ENCODE measurements at places on chromosomes 4 and X. TPM values are rescaled to one million over a fixed set of nuclear protein-coding genes. Genes with fewer than 3 reads are reported as not detected.

DNA sequence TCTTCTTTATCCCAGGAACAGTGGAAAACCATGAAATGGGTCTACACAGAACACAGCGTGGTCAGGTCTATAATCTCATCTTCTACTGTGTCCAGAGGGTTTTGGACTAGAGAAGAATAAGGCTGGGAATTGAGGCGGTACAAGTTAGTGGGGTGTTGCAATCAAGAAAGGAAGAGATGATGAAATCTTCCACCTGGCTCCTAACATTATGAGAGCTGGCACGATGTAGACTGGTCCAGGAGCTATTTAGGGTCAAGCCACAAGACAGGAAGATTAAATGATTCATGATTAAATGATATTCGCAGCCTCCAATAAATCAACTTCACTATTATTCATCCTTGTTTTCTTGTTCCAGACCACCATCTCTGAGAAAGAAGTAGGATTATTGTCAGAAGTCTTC lies 88.0 kb downstream of the ARSF start:
- H3K4me1 ChIP-seq = no peaks in the 10 kb centered on the region
- H3K27ac ChIP-seq = no peak overlapping the region
- no peak for DNase-seq
- H3K36me3 ChIP-seq = no peaks in the 10 kb centered on the region
- H3K27me3 ChIP-seq = no peaks in the 10 kb centered on the region
- H3K4me3 ChIP-seq = no peak overlapping the region

VEGFC gene
- total RNA-seq = 2.1 TPM

GRCh38 chr4:139509727-139510410 lies 46.1 kb downstream of the SETD7 start:
- no peaks in the 10 kb centered on the region for H3K27me3 ChIP-seq
- H3K4me1 ChIP-seq = peaks cover 25% of the 10 kb centered on the region
- no peak overlapping the region for H3K4me3 ChIP-seq
- peak; percentile 67 for DNase-seq

DNA sequence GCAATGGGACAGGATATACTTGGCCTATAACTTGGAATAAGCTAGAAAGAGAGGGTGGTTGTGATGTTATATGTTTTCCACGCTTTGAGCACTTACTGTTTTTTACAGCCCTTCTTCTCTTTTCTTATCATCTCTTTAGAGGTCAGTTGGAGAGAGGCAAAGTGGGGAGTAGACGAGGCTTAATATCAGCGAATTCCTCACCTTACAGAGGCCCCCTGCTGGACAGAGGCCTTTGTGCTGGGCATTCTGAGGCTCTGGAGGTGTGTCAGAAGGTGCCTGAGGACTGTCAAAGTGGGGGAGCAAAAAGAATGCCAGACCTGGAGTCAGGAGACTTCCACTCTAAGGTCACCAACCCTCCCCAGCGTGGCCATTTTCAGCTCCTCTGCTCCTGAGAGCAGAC lies 42.5 kb downstream of the MAMLD1 start:
- H3K36me3 ChIP-seq = no peaks in the 10 kb centered on the region
- no peaks in the 10 kb centered on the region for H3K4me1 ChIP-seq
- H3K27me3 ChIP-seq = no peaks in the 10 kb centered on the region
- no peak overlapping the region for H3K27ac ChIP-seq

DNA sequence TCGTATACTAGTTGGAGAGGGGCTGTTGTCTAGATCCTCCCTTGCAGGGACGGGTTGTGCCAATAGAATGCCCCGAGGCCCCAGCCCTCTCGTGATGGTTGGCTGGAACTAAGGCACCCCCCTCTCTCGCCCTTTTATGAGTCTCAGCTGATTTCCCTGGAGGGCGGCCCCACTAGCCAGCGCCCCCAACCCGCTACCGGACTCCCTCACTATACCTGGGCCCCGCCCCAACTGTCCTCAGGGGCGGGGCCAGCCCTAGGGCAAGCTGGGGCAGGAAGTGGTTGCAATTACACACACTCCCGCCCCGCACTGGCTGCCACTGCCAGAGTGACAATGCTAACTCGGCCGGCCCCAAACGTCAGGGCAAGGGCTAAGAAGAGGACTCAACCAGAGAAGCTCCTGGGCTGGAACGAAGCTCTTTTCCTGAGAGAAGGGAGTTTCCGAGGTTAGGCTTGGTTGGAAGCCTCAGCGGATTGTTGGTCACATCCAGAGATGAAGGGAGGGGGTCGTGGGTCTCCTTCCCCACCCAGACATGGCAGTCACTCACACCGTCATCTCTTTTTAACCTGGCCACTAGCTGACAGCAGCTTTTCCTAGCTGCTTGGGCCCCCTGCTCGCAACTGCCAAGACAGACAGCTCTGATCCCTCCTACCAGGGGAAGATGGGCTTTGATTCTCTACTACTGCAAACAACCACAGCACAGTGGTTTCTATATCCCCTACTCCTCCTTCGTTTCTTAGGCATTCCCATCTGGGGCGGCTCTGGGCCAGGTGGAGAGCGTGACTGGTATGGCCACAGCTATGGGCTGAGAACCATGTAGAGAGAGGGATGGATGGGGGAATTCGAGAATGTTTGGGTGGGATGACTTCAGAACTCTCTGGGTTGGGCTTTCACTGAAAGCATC lies 21.0 kb upstream of the BCORL1 start:
- H3K27ac ChIP-seq = no peak overlapping the region
- peak; percentile 72 for DNase-seq
- H3K36me3 ChIP-seq = no peaks in the 10 kb centered on the region
- H3K27me3 ChIP-seq = no peaks in the 10 kb centered on the region
- H3K4me3 ChIP-seq = peak overlapping the region; percentile 21
- H3K4me1 ChIP-seq = no peaks in the 10 kb centered on the region

DNA sequence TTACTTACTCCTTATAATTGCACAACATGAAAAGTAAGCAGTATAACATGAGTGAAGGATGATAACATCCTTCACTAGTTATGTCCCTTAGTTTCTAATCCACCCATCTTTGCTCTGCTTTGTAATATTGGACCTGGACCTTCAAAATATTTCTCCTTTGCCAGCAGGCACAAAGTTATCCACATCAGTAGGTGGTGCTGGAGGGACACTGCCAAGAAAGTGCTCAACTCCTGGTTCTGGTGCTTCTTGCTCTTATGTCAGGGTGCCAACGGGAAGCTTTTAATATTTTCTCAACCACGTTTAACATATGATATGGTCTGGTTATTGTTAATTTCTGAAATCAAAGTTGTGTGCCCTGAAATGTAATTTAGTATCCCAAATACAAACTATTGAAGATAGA lies 49.1 kb downstream of the TMEM165 start:
- H3K36me3 ChIP-seq = peaks cover 6% of the 10 kb centered on the region
- no peak overlapping the region for H3K4me3 ChIP-seq
- no peak overlapping the region for H3K27ac ChIP-seq
- H3K27me3 ChIP-seq = no peaks in the 10 kb centered on the region

NXF2 gene
- not detected for total RNA-seq

GPR50 gene
- not detected for total RNA-seq

- H3K4me3 ChIP-seq = no peak overlapping the region
- no peak for DNase-seq
- no peaks in the 10 kb centered on the region for H3K36me3 ChIP-seq
Observed at GRCh38 chrX:30948626-30949025, 59.6 kb upstream of the TAB3 start.

GRCh38 chrX:32877592-32877991 lies 333.8 kb downstream of the DMD start:
- no peak for DNase-seq
- no peak overlapping the region for H3K27ac ChIP-seq
- no peaks in the 10 kb centered on the region for H3K4me1 ChIP-seq

GRCh38 chr4:102580463-102580842 lies 79.3 kb downstream of the NFKB1 start:
- H3K4me3 ChIP-seq = no peak overlapping the region
- H3K27me3 ChIP-seq = no peaks in the 10 kb centered on the region
- H3K4me1 ChIP-seq = no peaks in the 10 kb centered on the region

LANCL3 gene
- not detected for total RNA-seq

DNA sequence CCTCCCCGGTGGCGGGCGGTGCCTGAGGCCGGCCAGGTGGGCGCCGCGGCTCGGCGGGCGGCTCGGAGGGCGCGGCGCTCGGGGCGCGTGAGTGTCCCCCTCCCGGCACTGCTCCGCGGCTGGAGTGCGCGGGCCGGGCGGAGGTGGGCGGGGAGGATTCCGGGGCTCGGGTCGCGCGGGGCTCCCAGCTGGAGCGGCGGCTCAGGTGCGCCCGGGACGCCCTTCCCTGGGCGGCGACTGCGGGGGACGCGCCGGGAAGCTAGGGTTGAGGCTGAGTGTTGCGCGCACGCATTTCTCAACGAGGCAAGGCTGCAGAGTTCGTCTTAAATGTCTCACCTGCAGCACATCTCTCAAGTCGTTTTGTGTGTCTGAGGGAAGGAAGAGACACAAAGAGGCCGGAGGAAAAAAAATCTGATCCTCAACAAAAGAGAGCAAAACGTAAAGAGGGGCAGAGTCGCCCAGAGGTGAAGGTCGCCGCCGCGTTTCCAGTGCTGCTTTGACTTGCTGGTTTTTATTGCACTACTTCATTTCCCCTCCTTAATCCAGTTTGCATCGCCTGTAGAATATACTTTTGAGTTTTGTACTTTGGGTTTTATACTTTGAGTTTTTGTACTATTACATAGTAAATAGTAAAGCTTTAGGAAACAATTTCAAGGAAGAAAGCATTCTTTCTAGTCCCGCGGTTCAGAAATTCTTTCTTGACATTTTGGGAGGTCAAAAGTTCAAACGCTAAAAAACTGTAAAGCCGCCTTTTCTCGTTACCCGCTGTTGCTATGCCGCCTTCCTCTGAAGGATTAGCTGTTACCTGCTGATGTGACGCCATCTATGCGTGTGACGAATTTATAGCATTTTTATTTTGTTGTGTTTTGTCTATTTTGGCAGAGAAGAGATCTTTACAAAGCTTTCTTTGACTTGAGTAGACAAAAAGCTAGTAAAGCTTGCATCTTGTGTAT lies 106.5 kb upstream of the STOX2 start:
- H3K27ac ChIP-seq = no peak overlapping the region
- H3K4me3 ChIP-seq = peak overlapping the region; percentile 53
- no peaks in the 10 kb centered on the region for H3K27me3 ChIP-seq
- peaks cover 8% of the 10 kb centered on the region for H3K4me1 ChIP-seq
- DNase-seq = no peak

PNMA6F gene
- not detected for total RNA-seq

DNA sequence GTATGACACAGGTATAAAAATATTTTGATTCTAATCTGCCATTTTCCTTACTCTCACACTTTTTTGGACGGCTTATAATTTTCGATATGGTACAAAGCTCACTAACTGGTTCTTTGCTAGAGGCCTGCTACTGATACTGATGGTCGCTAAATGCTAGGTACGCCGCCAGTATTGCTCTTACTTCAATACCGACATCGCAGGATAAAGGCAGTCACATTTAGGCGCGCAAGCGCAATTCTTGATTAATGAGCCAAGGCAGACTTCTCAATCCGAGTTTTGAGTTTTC lies 557 bp upstream of the USP38 start:
- H3K4me1 ChIP-seq = no peaks in the 10 kb centered on the region
- no peaks in the 10 kb centered on the region for H3K27me3 ChIP-seq
- DNase-seq = no peak
- peak overlapping the region; percentile 85 for H3K27ac ChIP-seq

- no peaks in the 10 kb centered on the region for H3K4me1 ChIP-seq
- H3K36me3 ChIP-seq = no peaks in the 10 kb centered on the region
- no peak for DNase-seq
- H3K4me3 ChIP-seq = no peak overlapping the region
- no peaks in the 10 kb centered on the region for H3K27me3 ChIP-seq
Observed at GRCh38 chr4:101710806-101711205, 79.7 kb upstream of the BANK1 start.

GUCY1A1 gene
- total RNA-seq = 7.8 TPM

TMSB15C gene
- total RNA-seq = not detected

DNA sequence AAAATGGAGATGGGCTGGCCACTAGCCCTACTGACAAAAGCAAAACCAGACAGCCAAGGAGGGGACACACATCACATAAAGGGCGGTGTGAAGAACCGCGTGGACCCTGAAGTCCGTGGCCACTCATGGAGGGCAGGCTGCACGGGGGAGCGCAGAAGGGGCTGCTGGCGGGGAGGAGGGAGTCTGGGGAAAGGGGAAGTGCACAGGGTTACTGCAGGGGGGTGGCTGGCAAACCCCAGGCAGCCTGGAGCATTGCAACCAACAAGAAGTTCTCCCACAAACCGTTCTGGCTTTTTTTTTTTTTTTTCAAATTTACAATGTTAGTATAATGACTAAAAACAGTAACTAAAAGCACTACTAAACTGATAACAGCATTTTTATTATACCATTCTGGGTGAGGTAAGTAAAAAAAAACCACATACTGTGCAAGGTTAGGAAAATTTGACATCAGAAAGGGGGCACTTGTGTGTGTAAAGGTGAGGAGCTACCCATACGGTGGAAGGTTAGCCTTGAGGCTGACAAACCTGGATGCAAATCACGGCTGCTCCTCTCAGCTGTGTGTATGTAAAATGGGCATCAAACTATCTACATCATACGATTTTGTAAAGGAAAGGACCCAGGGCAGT lies 87.1 kb downstream of the TSPAN5 start:
- no peak for DNase-seq
- no peak overlapping the region for H3K27ac ChIP-seq
- no peak overlapping the region for H3K4me3 ChIP-seq
- no peaks in the 10 kb centered on the region for H3K4me1 ChIP-seq
- no peaks in the 10 kb centered on the region for H3K36me3 ChIP-seq
- H3K27me3 ChIP-seq = no peaks in the 10 kb centered on the region

DNA sequence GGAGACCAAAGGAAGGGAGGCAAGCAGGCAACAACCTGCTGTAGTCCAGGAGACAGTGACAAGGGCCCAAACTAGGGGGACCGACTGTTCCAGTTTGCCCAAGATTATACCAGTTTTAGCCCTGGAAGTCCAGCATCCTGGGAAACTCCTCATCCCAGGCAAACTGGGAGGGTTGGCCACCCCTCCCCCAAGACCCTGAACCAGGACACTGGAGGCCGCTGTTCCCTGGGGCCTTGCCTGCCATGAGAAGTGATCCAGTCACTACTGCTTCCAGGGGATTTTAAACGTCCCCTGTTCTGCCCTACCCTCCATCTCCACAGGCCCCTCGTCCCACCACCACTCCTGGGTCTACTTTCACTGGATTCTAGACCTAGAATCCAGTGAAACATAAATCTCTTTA lies 4.3 kb upstream of the DGAT2L6 start:
- H3K27ac ChIP-seq = no peak overlapping the region
- no peaks in the 10 kb centered on the region for H3K27me3 ChIP-seq
- no peak overlapping the region for H3K4me3 ChIP-seq
- no peaks in the 10 kb centered on the region for H3K36me3 ChIP-seq
- no peaks in the 10 kb centered on the region for H3K4me1 ChIP-seq

EFHC2 gene
- not detected for total RNA-seq

- H3K27me3 ChIP-seq = no peaks in the 10 kb centered on the region
- DNase-seq = no peak
- no peaks in the 10 kb centered on the region for H3K36me3 ChIP-seq
- H3K27ac ChIP-seq = no peak overlapping the region
- H3K4me1 ChIP-seq = no peaks in the 10 kb centered on the region
Observed at GRCh38 chr4:7111441-7111840, 43.6 kb upstream of the GRPEL1 start.

GRCh38 chrX:45063319-45064095 lies 137.2 kb downstream of the DIPK2B start:
- no peaks in the 10 kb centered on the region for H3K27me3 ChIP-seq
- no peak overlapping the region for H3K4me3 ChIP-seq
- DNase-seq = peak; percentile 78
- H3K4me1 ChIP-seq = no peaks in the 10 kb centered on the region
- H3K27ac ChIP-seq = no peak overlapping the region
- peaks cover 12% of the 10 kb centered on the region for H3K36me3 ChIP-seq

CFI gene
- total RNA-seq = 610 TPM

AWAT2 gene
- total RNA-seq = not detected

- no peaks in the 10 kb centered on the region for H3K36me3 ChIP-seq
- no peak overlapping the region for H3K27ac ChIP-seq
- H3K4me1 ChIP-seq = no peaks in the 10 kb centered on the region
- no peak for DNase-seq
- H3K4me3 ChIP-seq = no peak overlapping the region
Observed at GRCh38 chrX:66036231-66036630, 3.6 kb downstream of the VSIG4 start.
